ENCODE measurements at places on chromosomes 1 and 21. TPM values are rescaled to one million over a fixed set of nuclear protein-coding genes. Genes with fewer than 3 reads are reported as not detected.

Gene TDRD10
- total RNA-seq: 0.97 TPM

Gene CLCA2
- 0.23 TPM for total RNA-seq

Gene APOBEC4
- total RNA-seq: not detected

Gene HEYL
- total RNA-seq: 5.6 TPM

- no peak for DNase-seq
Measured at GRCh38 chr1:70427976-70428375, 16.9 kb downstream of the CTH start.

DNA sequence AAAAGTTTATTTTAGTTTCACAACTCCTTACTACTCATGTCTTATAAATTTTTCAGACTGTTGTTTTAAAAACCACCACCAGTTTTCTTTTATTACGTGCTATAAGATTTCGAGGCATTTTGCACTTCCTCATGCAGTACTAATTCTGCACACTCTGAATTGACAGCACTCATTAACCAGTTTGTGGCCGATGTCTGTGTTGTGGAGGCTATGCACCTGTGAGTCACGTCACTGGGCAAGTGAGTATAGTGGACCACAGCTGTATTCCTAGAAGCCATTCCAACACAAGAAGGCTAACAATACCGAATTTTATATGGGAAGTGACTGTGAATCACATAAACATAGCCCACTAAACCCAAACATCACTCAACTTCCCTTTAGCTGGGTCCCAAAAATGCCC lies 21.0 kb upstream of the SPATA6 start:
- DNase-seq: no peak

GRCh38 chr1:46205791-46206190 lies 2.7 kb downstream of the LURAP1 start:
- no peak for DNase-seq

DNA sequence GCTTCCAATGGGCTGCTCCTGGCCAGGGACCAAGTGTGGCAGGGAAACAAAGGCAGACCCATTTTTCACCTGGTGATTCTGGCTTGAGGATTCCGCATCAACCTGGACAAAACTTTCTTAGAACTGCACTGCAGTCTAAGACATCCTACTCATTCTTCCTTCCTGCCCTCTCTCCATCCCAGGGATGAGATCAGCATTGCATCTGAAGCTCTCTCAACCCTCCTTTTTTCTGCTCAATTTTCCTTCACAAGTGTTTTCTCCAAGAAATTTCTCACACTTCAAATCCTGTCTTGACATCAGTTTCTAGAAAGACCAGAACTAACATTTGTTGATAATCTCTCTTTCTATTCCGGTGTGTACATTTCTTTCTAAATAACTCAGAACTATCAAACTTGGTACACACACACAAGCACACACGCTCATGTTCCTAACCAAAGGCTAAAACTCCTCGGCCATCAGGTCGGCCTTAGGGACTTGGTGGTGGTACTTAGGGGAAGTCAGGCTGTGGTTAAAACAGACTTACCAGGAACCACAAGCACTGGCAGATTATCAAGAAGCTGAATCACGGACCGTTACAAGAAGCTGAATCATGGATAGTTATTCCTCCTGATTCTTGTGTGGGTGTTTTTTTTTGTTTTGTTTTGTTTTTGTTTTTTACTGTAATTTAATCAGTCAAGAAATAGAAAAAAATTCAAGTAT lies 21.0 kb upstream of the CXADR start:
- no peak for DNase-seq

DNA sequence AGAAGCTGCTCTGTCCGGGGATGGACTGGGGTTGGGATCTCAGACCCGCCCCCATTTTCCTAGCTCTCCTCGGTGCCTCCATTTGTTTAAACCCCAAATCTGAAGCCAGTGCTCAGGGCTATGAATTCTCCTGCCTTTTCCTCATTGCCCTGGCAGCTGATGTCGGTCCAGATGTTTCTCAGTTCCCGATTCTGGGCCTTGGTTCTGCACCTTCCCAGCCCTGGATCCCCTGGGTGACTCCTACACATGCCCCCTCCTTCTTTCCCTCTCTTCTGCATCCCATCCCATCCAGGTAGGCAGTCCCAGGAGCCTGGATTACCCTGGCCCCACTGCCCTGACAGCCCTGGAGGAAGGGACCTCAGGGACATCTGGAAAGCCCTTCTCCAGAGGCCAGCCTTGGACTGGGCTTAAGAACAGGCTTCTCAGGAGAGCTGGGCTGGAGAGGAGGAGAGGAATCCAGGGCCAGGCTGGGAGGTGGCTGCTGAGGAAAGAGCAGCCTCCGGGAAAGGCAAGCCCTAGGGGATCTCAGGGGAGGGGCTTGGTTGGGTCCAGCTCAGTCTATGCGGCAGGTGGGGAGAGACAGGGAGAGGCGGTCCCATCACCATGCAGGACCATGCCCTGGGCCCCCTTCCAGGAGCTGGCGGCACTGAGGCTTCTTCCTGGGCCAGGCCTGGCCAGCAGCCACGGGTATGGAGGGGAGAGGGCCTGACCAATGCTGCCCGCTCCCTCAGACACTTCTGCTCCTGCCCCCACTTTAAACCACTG lies 6.8 kb upstream of the EPS8L3 start:
- DNase-seq: peak; percentile 56

DNA sequence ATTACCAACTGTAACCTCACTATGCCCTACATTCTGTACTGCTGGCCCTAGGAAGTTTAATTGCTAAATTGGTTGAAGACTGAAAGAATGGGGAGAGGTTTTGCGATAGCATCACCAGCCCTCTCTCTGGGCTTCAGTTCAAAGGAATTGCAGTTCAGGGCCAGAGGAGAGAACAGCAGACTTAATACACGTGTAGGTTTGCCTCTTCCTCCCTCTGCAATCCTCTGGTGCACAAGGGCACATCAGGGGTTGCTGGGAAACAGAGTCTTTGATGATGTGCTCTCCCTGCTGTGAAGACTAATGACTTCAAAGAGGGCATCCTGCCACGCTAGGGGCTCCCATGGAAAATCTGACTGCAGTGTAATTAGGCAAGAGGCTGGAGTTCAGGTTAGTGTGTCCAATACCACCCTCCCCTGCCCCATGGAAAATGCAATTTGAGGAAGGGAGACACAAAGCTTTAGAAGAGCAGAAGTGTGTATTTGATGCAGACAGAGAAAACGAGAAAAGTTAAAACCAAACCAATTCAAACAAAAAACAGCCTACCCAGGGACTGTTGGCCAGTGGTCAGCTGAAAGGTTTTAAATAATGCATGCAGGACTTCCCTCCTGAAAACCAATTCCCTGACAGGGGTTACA lies 167.9 kb downstream of the ASTN1 start:
- DNase-seq: no peak
